Neural crest cell (in vitro differentiated cells): ENCODE measurements at places on chromosomes 4 and X. TPM values are rescaled to one million over a fixed set of nuclear protein-coding genes. Genes with fewer than 3 reads are reported as not detected.
A peak's percentile ranks its signal among the peaks of the same experiment; 100 is the strongest.

Gene TRPC3
- 0.82 TPM in 2 replicates for total RNA-seq

- peaks cover 13% of the 10 kb centered on the region for H3K36me3 ChIP-seq
- H3K4me3 ChIP-seq: no peak overlapping the region
- H3K27ac ChIP-seq: no peak overlapping the region
- H3K27me3 ChIP-seq: no peaks in the 10 kb centered on the region
- H3K4me1 ChIP-seq: peaks cover 18% of the 10 kb centered on the region
- no peak for DNase-seq
Measured at GRCh38 chr4:151166636-151167035, 67.2 kb downstream of the RPS3A start.

Gene NALF2
- 4.9 and 5.7 TPM in 2 replicates for total RNA-seq

DNA sequence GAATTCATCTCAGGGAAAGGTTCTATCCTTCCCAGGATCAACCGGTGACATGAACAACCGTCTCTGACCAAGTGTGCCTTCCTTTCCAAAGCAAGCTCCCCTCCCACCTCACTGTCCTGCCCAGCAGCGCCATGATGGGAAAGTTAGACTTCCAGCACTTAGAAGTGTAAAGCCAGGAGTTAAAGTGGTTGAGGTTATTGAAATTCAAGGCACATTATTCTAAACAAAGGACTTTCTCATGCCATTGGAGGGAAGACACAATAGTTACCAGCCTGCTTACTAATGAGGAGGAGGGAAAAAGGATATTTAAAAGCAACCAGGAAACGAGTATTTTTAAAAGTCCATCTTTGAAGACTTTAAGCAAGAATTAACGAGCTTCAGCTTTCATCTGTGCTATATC lies 96.8 kb downstream of the NSUN7 start:
- H3K27me3 ChIP-seq: no peaks in the 10 kb centered on the region
- no peak for DNase-seq
- H3K4me1 ChIP-seq: peaks cover 57% of the 10 kb centered on the region
- peak overlapping the region; percentile 31 for H3K4me3 ChIP-seq
- H3K27ac ChIP-seq: peak overlapping the region; percentile 78
- no peaks in the 10 kb centered on the region for H3K36me3 ChIP-seq

Gene PLP1
- total RNA-seq: 265 and 288 TPM in 2 replicates

GRCh38 chr4:8349664-8350236 lies 80.2 kb downstream of the HTRA3 start:
- H3K27me3 ChIP-seq: peaks cover 2% of the 10 kb centered on the region
- no peaks in the 10 kb centered on the region for H3K4me1 ChIP-seq
- no peak overlapping the region for H3K4me3 ChIP-seq
- no peaks in the 10 kb centered on the region for H3K36me3 ChIP-seq
- no peak overlapping the region for H3K27ac ChIP-seq
- no peak for DNase-seq

Gene PRKG2
- total RNA-seq: 0.77 and 0.86 TPM in 2 replicates

Gene PTPN13
- 65.6 and 70.5 TPM in 2 replicates for total RNA-seq

DNA sequence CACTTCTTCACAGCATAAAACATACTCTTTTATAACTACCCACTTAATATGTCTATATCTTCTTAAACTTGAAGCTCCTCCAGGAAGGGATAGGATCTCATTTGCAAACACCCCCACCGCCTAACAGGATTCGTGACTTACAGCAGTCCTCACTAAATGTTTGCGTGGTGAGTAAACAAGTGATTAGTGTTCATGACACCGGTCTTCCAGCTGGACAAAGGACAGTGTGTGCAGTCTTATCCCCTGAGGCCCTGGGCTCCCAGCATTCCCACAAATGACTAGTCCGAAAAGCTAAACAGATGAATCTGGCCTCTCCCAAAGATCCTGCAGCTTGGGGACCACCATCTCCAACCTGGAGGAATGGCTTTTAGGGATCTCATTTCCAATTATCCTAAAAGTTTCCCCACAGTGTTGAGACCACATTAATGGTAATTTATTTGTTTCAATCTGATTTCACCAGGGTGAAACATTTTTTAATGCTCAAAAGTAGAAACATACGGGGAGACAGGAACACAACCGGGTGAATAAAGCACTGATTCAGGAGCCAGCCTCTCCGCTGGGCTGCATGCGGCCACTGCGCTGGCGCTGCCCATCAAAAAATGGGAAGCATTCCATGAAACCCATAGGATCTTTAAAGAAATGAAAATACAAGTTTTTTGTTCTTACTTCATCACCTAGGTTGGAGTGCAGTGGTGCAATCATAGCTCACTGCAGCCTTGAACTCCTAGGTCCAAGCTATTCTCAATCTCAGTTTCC lies 69.2 kb downstream of the HADH start:
- no peak overlapping the region for H3K4me3 ChIP-seq
- H3K27me3 ChIP-seq: no peaks in the 10 kb centered on the region
- H3K4me1 ChIP-seq: peaks cover 20% of the 10 kb centered on the region
- H3K27ac ChIP-seq: no peak overlapping the region
- H3K36me3 ChIP-seq: peaks cover 6% of the 10 kb centered on the region

- no peak overlapping the region for H3K27ac ChIP-seq
- H3K36me3 ChIP-seq: peaks cover 20% of the 10 kb centered on the region
- no peak for DNase-seq
Measured at GRCh38 chrX:29561417-29561816, 653.9 kb upstream of the MAGEB2 start.

Gene ASB9
- total RNA-seq: 0.28 TPM in 1 of 2 replicates, not detected in the other

- DNase-seq: no peak
- no peaks in the 10 kb centered on the region for H3K36me3 ChIP-seq
- H3K27ac ChIP-seq: no peak overlapping the region
- no peaks in the 10 kb centered on the region for H3K4me1 ChIP-seq
- no peaks in the 10 kb centered on the region for H3K27me3 ChIP-seq
- no peak overlapping the region for H3K4me3 ChIP-seq
Measured at GRCh38 chrX:29890646-29891200, 324.6 kb upstream of the MAGEB2 start.

DNA sequence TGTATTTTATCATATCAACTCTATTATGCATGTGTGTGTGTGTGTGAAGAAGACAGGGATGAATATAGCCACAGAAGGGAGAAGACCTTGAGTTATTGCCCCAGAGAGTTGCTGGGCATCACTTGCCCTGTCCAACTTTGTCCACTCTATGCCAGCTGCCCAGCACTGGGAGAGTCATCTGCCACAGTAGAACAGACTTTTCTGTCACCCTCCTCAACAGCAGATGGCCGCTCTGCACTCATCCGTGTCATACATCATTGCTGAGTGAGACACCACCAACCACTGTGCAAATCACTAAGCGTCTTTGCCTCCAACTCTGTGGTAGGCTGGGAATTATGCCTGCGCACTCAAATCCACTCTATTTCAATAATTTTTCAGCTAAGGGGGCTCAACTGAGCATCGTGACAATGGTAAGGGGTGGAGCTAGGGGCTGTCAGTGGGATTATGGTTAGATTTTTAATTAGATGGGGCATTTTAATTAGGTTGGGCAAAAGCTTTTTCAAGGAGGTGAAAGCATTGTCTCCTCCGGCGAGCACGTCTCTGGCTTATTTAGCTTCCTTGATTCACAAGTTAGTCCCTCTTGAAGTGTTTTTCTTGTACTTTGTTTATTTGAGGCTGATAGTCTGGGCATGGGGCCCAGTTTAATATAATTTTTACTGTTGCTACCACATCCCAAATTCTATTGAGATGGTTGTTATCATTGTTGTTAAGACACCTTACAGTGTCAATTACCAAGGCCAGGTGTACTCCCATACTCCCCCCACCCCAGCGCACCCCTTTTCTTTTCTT lies 100.1 kb upstream of the KLF3 start:
- H3K4me3 ChIP-seq: no peak overlapping the region
- DNase-seq: no peak
- no peaks in the 10 kb centered on the region for H3K27me3 ChIP-seq
- no peaks in the 10 kb centered on the region for H3K36me3 ChIP-seq
- H3K27ac ChIP-seq: no peak overlapping the region

GRCh38 chrX:34560180-34560579 lies 96.9 kb downstream of the TMEM47 start:
- DNase-seq: no peak
- no peak overlapping the region for H3K4me3 ChIP-seq
- no peaks in the 10 kb centered on the region for H3K36me3 ChIP-seq
- H3K4me1 ChIP-seq: no peaks in the 10 kb centered on the region
- H3K27ac ChIP-seq: no peak overlapping the region

Gene BMP15
- total RNA-seq: not detected in 2 replicates

GRCh38 chrX:75596178-75596577 lies 73.3 kb upstream of the ZDHHC15 start:
- peaks cover 6% of the 10 kb centered on the region for H3K36me3 ChIP-seq
- no peak for DNase-seq
- H3K27ac ChIP-seq: no peak overlapping the region
- no peaks in the 10 kb centered on the region for H3K27me3 ChIP-seq

DNA sequence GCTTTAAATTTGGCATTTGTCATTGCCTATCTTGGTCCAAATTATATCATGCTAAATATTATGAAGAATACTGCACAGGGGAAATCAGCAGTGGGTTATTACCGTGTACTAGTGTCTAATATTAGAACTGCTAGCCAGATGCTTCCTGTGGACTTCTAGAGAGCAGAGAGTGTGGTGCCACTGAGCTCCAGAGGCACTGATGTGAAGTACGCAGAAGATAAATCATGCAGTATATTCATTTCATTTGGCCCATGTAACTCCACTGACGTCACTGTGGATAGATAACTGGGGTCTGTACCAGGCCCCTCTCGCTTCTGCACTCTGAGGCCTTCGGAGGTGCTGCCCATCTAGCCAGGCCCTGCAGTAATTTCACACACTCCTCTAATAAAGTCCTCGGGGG lies 80.0 kb downstream of the ALPK1 start:
- DNase-seq: no peak
- H3K4me1 ChIP-seq: peaks cover 33% of the 10 kb centered on the region
- H3K27ac ChIP-seq: no peak overlapping the region
- H3K36me3 ChIP-seq: no peaks in the 10 kb centered on the region
- H3K4me3 ChIP-seq: no peak overlapping the region
- H3K27me3 ChIP-seq: peaks cover 34% of the 10 kb centered on the region

DNA sequence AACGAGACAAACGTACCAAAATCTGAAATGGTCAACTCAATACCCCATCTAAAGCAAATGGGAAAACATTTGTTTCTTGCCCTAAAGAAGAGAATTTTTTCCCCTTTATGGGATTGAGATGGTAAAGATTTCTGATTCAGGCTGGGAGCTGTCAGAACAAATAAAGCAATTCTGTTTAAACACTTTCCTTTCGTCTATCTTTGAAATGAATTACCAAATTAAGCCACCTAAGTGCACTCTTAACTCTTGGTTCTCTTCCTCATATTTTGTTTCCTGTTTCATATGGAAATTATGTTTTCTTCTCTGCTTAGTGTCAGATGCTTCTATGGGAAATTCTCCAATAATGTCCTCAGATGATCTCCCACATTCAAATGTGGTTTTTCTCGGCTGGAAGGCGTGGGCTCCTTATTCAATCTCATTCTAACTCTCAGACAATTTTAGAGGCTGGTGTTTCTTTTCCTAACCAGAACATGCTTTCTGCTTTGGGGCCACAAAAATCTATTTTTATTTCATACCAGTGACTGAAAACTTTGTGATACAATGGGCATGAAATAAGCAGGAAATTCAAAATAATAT lies 50.3 kb upstream of the HPF1 start:
- H3K27me3 ChIP-seq: peaks cover 32% of the 10 kb centered on the region
- no peak for DNase-seq
- peaks cover 10% of the 10 kb centered on the region for H3K4me1 ChIP-seq
- H3K36me3 ChIP-seq: no peaks in the 10 kb centered on the region
- H3K27ac ChIP-seq: no peak overlapping the region
- H3K4me3 ChIP-seq: no peak overlapping the region

Gene CXXC4
- total RNA-seq: 18.9 and 20.3 TPM in 2 replicates

DNA sequence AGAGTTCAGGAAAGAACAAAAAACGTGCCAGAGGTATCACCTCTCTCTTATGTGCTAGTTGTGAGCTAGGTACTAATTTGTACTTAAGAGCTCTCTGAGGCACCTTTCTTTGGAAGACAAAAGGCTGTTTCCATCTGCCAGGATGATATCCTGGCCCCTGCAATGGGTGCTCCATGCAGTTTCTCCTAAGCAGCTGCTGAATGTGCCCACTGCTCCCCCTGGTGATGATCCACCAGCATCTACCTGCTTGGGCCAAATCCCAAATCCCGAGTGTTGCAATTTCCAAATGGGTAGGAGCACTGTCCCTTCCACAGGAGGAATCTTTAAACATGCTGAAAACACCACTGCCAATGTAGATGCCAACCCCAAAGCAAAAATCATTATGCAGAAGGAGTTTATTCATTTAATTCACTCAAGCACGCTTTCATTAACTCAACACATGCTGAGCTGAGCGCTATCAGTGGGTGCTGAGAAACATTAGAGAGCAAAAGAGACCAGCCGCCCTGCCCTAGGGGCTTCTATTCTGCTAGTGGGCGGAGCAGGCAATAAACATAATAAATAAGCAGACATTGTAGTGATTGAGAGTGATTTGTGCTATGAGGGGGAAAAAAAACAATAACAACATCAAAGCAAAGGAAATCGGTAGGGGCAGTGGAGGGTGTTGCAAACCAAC lies 69.6 kb upstream of the C4orf50 start:
- peak; percentile 50 for DNase-seq
- peaks cover 22% of the 10 kb centered on the region for H3K4me1 ChIP-seq
- H3K4me3 ChIP-seq: no peak overlapping the region
- H3K27ac ChIP-seq: no peak overlapping the region

- H3K36me3 ChIP-seq: peaks cover 10% of the 10 kb centered on the region
- DNase-seq: no peak
- no peak overlapping the region for H3K27ac ChIP-seq
- no peaks in the 10 kb centered on the region for H3K4me1 ChIP-seq
- no peak overlapping the region for H3K4me3 ChIP-seq
Measured at GRCh38 chr4:94653984-94654609, 103.7 kb upstream of the BMPR1B start.

GRCh38 chr4:168045354-168045753 lies 47.0 kb upstream of the ANXA10 start:
- no peaks in the 10 kb centered on the region for H3K27me3 ChIP-seq
- no peak for DNase-seq
- H3K4me1 ChIP-seq: no peaks in the 10 kb centered on the region
- peaks cover 6% of the 10 kb centered on the region for H3K36me3 ChIP-seq

DNA sequence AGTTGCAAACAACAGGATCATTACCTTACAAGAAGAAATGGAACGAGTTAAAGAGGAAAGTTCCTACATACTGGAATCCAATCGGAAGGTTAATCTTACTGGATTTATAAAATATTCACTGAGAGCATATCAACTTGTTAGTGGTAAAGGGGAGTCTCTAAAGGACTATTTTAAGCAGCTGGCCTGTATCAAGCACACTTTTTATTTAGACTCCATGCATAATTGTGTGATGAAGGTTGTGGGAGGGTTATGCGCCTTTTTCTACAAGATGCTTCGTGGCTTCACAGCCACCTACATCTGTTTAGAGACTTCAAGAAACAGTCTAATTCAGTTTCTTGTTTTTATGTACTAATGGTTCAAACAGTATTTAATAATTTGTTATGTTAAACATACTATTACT lies 56.6 kb downstream of the GRSF1 start:
- no peaks in the 10 kb centered on the region for H3K27me3 ChIP-seq
- no peak overlapping the region for H3K4me3 ChIP-seq
- H3K36me3 ChIP-seq: peaks cover 3% of the 10 kb centered on the region
- DNase-seq: no peak
- H3K27ac ChIP-seq: no peak overlapping the region
- H3K4me1 ChIP-seq: no peaks in the 10 kb centered on the region
